ENCODE measurements at places on chromosomes 7 and 10.
A peak's percentile ranks its signal among the peaks of the same experiment; 100 is the strongest.

DNA sequence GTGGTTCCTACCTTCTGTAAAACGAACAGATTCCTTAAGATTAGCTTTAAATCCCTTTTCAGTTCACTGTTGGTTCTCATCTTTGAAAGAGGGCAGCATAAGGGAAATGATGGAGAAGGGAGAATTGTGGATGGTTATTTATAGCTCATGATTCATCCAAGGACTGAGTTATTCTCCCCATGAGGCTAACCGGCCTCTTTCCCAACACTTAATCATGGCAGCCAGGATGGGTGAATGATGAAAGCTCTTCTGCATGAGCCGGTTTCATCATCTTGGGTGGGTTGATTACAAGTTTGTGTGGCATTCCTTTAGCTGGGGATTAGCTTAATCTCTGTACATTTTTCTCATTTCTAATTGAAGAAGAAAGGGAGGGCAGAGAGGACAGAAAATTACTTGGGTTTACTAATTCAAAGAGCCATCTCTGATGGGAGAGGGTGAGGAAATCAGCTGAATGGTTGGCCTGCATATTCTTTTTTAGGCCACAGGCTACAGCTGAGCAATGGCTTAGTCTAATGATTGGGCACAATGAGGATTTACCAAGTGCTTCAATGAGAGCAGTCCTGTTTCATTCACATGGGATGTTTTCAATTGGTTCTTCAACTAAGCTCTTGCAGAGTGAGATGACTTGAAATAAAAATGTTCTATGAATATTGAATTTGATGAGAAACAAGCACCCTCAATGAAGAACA is 250.0 kb downstream of the BMPER start:
- peak; percentile 78 for DNase-seq

DNA sequence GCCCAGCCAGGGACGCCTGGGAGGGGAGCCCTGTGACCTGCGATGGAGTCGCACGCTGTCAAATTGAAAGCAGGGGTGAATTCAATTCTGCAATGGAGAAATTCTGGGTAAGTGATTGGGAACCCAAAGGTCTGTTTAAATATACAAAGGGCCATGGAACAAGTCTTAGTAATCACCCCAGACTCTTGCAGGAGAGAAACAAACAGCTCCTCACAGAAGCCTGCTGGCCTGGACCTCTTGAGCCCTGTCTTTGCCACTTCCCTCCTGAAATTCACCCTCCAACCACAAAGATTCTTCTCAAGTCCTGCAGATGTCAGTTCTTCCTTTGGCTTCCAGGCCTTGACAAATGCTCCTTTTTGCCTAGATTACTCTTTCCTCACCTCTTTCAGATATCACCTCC is 97.3 kb downstream of the GLI3 start:
- DNase-seq = no peak

DNA sequence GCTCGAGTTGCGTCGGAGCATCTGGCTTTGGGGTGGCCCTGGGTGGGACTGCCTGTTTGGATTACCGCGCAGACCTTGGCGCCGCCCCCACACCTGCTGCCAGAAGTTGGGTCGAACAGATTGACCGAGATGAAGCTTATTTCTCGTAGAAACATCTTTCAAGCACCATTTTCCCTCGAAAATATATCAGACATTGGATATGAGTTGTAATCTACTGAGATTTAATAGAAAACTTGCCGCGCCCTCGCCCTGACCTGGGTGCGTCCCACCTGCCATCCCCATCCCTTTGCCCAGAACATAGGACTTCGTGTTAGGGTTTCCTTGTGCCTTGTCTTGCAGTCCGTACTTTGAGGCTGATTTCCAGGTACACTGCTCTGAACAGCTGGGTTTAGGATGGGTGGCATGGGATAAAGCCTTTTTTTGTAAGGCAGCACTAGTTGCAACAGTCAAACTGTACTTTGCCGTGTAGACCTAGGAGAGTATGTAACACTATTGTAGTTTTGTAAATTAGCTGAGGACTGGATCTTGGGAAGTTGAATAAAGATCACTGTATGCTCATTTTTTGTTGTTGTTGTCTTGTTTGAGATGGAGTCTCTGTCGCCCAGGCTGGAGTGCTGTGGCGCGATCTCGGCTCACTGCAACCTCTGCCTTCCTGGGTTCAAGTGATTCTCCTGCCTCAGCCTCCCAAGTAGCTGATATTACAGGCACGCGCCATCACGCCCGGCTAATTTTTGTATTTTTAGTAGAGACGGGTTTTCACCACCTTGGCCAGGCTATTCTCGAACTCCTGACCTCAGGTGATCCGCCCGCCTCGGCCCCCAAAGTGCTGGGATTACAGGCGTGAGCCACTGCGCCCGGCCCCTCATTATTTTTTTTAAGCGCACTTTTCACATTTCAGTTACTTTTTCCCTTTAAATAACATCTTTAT is 978 bp downstream of the OGDH start:
- DNase-seq = no peak

DNA sequence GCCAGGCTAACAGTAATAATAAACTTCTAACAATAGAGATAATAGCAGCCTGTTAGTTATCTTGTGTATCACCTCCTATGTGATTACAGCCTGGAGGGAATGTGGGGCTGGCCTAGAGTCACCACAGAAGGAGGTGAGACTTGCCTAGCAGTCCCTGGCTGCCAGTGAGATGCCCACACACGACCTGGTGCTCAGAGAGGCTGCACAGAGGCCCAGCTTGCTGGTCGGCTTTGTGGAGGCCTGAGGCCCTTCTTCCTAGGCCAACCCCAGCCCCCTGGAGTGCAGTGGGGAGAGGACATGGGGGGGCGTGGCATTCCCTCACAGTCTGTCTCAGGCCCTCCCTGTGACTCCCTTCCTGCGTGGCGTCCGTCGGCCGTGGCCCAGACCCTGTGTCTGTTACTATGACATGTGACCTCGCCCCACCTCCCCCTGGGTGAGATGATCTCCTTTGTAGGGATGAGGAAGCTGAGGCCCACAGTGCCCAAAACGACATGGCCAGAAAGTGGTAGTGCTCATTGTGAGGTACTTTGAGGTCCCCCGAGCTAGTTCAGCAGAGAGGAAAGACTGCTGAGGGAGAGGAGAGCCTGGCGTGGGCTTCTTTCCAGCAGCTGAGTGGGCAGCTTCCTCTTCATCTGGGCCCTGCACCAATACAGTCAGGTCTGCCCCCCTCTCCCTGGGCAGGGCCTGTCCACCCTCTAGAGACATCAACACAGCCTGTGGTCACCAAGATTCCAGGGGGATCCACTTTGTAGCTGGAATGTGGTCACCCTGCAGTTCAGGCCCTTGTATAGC is 29.7 kb downstream of the UNC5B start:
- no peak for DNase-seq

DNA sequence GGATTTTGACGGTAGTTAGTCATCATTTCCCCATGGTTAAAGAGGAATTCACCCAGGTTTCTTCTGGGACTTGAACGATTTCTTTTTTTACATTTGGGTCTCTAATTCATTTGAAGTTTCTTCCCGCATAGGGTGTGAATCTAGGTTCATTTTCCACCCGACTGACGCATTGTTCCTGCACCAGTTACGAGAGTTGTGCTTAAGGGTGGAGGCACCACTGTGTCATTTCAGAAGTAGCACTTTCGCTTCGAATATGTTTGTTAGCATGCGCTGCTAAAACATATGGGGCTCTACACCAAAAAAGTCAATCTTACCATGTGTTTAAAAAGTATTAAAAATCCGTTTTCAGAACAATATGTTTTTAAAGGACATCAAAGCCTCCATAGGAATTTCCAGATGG is 140.3 kb downstream of the VIPR2 start:
- DNase-seq = no peak

GRCh38 chr10:131424053-131424452 is 112.5 kb upstream of the TCERG1L start:
- no peak for DNase-seq

DNA sequence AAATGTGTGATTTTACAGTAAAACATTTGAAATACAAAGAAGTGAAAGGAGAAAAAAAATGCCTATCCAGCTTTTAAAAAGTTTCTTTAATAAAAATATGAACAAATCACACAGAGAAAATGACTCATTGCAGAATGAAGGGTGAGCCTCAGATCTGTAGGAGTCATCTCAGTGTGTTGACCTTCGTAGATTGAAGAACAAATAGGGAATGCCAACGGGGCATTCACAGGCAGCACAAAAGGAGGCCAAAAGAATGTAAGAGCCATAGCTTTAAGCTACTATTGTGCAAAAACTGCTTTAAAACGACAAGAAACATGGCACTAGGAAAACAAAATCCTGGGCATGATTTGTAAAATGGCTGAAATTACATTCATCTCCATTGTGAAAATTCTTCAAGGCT is 782.7 kb upstream of the CELF2 start:
- no peak for DNase-seq

DNA sequence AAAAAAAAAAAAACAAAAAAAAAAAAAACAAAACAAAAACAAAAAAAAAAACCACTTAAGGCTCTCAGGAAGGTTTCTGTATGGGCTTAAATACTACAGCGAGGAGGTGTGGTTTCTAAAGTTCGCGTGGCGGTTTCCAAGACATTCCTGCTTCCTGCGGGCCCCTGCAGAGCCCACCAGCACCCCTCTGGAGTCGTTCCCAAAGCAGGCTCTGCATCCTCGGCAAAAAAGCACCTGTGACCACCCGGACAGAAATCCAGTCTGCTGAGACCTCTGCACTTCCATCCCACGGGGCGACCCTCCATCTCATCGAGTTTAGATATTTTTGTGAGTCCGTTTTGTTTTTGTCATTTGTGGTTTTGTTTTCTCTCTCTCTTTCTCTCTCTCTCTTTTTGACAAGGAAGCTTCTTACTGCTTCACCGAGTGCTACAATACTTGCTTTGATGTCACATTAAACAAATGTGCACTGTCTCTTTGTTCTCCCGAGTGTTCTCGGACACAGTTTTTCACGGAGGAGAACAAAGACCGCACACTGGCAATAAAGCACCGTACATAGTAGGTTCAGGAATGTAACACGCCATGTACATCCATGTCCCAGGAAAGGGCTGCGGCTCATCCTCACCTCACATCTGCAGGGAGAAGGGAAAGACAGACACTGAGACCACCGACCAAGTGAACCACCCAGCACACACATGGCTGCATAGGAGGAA is 21.5 kb downstream of the PDGFA start:
- no peak for DNase-seq

- no peak for DNase-seq
Measured at GRCh38 chr10:118723466-118723865, 31.3 kb downstream of the CACUL1 start.

- peak; percentile 66 for DNase-seq
Measured at GRCh38 chr10:97333601-97334369, 744 bp downstream of the FRAT2 start.

GRCh38 chr7:127665922-127666321 is 13.9 kb downstream of the SND1 start:
- no peak for DNase-seq

DNA sequence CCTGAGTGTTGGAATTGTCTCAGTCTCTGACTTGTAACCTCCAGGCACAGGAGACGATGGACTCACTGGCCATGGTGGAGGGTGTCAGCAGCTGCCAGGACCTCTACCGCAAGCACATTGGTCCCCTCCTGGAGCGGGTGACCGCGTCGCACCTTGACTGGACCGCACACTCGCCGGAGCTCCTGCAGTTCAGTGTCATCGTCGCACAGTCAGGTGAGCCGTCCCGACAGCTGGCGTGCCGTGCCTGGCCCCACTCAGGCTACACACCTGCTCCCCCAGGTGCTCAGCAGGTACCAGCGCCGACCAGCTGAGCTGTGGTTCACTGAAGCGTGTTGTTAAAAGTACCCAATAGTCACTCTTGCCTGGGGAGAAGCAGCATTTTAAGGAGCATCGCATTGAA is 36.7 kb upstream of the PRKAR1B start:
- no peak for DNase-seq

DNA sequence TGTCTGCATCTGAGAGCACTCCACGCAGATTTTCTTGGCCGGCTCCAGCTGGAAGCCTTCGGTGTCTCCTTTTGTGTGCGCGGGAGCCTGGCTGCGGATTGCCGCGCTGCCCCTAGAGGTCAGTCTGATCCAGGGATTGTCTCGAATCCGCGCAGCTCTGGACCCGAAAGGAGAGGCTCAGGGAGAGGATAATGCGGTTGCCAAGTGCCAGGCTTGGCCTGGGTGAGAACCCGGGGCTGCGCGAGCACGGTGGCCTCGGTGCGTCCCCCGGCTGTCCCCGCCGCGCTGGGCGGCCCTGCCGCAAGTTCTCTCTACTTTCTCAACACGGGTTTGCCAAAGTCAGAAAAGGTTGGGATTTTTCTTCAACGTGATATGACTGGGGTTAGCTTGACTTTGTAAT is 140.9 kb downstream of the ADCYAP1R1 start:
- peak; percentile 86 for DNase-seq

DNA sequence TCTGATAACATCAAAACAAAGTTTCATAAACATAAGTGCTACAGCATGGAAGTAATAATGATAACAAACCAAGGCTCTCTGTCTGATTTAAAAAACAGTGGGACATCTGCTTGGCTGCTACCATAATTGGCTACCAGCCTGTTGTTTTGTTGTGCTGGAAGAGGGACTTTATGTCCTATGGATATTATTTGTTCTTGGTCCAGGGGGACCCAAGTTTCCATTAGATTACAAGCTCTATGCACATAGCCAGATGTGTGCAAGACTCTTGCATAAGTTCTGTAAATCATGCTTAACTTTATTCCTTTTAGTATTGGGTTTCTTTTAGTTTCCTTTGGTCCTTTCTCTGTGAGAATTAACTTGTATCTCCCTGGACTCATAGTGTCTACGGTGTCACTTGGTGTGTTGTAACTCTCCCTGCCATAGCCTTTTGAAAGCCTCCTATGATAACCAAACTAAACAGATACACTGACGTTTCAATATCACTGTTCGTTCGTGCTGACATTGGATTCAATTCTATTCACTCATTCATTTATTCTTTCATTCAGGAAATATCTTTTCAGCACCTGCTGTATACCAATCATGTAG is 41.4 kb upstream of the CD36 start:
- no peak for DNase-seq

- DNase-seq = no peak
Measured at GRCh38 chr10:102375867-102376266, 19.6 kb upstream of the NFKB2 start.

DNA sequence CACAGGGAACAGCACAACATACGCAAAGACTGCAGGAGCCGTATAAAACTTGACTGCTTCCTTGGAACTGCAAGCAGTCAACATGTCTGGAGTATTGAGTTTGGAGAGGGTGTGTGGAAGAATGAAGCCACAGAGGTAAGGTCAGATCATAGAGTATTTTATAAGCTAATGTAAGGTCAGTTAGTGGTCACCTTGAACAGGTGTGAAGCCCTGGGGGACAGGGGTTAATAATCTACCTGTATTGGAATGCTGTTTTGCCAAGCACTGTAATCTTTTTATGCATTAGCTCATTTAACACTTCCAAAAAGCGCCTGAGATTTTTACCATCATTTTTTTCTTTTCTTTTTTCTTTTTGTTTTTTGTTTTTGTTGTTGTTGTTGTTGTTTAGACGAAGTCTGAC is 23.1 kb downstream of the PLAU start:
- no peak for DNase-seq

GRCh38 chr7:101378751-101379174 is 16.1 kb downstream of the COL26A1 start:
- peak; percentile 83 for DNase-seq

GRCh38 chr10:15453926-15454325 is 82.8 kb upstream of the FAM171A1 start:
- no peak for DNase-seq
